Brain microvascular endothelial cell (primary cell): ENCODE measurements at places on chromosomes 1 and 21.

- DNase-seq = no peak
These were observed 7.8 kb downstream of the TTC39A start for GRCh38 chr1:51322417-51323101.

GRCh38 chr21:18602711-18603110 is 199.1 kb upstream of the TMPRSS15 start:
- no peak for DNase-seq

GRCh38 chr1:199113265-199113869 is 474.5 kb downstream of the PTPRC start:
- DNase-seq = peak; percentile 75

- no peak for DNase-seq
These were observed 190.7 kb upstream of the KIAA0040 start for GRCh38 chr1:175383239-175383638.

DNA sequence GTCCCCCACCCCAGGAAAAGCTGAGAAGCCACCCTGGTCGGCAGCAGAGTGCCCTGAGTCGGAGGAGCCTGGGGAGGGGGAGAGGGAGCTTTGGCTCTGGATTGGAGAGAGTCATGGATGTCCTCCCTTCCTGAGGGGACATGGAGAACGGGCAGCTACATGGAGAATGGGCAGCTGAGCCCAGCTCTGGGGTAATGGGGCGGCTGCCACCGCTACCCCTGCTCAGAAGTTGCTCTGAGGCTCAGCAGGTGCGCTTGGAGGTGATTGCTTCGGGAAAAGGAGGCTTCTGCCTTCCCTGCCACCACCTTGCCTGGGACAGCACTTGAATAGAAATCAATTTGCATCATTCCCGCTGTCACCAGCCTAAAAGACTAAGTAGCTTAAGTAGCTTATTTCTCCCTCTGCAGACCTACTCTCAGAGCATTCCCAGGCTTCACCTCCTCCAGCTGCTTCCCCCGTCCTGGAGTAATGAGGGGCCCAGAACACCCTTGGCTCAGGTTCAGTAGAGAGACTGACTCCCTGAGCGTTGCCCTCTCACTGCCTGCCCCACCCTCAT is 8.3 kb downstream of the DISP3 start:
- DNase-seq = no peak

- DNase-seq = no peak
These were observed 114.0 kb upstream of the GJB5 start for GRCh38 chr1:34640654-34641401.

- DNase-seq = peak; percentile 63
These were observed 6.1 kb downstream of the ADAMTS4 start for GRCh38 chr1:161192476-161193465.

GRCh38 chr1:235953801-235954200 is 87.1 kb upstream of the LYST start:
- DNase-seq = peak; percentile 88

DNA sequence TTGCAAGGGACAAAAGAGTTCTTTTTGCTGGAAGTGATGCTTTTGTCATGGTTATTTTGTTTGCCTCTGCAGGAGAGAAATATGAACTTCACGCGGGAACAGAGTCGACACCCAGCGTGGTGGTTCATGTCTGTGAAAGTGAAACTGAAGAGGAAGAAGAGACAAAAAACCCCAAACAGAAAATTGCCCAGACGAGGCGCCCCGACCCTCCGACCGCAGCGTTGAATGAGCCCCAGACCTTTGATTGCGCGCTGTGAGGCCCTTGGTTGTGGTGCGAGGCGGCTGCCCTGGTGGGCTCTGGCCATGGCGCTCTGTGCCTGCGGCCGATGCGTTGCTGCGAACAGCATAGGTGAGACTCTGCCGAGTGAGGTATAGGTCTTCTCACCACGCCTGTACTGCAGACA is 20.9 kb upstream of the NCMAP start:
- no peak for DNase-seq

DNA sequence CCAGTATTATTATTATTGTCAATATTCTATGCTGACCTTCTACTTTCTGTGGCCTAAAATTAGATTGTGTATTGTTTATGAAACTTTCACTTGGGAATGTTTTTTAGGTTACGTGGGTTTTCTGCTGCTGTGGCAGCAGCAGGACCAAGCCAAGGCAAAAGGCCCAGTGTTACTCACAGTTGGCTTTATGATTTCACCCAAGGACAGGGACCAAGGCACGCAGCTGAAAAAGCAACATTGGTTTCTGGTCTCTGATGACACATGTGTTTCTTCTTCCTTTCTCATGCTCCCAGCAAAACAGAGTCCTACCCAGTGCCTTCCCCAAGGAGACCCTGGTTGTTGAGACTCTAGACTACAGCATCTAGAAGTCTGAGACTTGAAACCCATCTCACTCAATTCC is 413.7 kb downstream of the SETD4 start:
- peak; percentile 73 for DNase-seq

DNA sequence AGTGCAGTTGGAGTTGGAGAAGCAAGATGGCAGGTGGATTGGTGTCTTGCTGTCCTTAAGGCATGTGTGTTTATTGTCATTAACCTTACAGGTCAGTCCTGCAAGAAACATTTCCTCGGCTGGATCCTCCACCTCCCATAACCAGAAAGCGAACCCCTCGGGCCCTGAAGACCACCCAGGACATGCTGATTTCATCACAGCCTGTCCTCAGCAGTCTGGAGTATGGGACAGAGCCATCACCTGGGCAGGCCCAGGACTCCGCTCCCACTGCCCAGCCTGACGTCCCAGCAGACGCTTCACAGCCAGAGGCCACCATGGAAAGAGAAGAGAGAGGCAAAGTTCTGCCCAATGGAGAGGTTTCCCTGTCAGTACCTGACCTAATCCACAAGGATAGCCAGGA is 1.6 kb downstream of the C1orf226 start:
- no peak for DNase-seq

DNA sequence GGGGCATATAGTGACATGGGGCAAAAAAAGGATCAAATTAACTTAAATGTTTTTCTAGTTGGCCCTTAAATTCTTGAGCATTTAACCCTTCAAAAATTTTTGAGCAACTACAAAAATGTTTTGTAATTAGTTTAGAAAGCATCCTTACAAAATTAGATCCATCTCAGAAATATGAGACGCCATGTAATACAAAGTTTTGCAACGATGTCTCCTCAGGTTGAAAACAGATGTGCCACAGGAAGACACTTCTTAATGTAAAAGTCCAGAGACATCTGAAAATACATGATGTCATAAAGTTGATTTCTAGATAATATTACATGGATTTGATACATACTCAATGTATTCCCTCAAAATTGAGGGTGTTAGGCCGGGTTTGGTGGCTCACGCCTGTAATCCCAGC is 37.5 kb downstream of the CD46 start:
- no peak for DNase-seq

GRCh38 chr1:37676281-37677142 is 15.8 kb upstream of the CDCA8 start:
- no peak for DNase-seq
